ENCODE measurements at places on chromosomes 7 and 10.

GRCh38 chr10:114879541-114880158, 58.1 kb downstream of the FHIP2A start:
- no peak for DNase-seq

DNA sequence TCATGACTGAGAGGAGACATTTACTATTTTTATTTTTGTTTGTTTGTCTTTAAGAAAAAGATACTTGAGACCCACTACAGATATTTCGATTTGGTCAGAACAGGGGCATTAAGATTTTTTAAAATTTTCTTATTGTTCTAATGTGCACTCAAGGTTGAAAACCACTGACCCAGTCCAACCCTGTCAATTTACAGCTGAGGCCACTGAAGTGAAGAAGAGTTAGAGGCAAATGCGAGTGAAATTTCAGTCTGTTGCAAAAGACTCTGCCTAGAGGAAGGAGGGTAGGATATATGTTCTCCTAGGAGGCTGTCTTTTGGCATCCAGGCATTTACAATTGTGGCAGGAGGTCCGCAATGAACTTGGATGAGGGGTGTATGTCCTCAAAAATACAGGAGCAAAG, 396.3 kb downstream of the RPS24 start:
- DNase-seq: no peak

- no peak for DNase-seq
These were observed 5.4 kb downstream of the IDI1 start for GRCh38 chr10:1043532-1043995.

GRCh38 chr7:137882261-137882668, 35.5 kb upstream of the DGKI start:
- DNase-seq: no peak

GRCh38 chr10:114664127-114664526, 6.1 kb upstream of the ABLIM1 start:
- no peak for DNase-seq

GRCh38 chr10:101956117-101956516, 99.9 kb downstream of the ARMH3 start:
- DNase-seq: no peak

DNA sequence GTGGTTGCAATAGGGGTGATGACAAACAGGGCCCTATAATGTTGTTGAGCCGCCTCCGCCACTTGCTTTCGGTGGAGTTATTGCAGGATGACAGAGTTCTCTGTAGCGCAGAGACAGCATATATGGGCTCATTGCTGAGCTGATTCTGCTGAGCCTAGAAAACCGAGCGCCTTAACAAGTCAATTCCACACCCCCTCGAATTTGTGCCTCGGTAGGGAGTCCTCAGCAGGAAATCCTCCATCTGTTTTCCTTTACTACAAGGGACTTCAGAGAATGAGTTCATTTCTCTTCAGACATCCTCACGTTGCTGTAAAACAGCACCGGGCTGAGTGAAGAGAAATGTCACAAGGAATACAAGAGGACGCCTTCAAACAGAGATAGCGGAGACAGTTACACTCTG, 90.7 kb upstream of the KIAA1217 start:
- peak; percentile 54 for DNase-seq

GRCh38 chr10:117139581-117140524, 1.8 kb upstream of the VAX1 start:
- DNase-seq: no peak

DNA sequence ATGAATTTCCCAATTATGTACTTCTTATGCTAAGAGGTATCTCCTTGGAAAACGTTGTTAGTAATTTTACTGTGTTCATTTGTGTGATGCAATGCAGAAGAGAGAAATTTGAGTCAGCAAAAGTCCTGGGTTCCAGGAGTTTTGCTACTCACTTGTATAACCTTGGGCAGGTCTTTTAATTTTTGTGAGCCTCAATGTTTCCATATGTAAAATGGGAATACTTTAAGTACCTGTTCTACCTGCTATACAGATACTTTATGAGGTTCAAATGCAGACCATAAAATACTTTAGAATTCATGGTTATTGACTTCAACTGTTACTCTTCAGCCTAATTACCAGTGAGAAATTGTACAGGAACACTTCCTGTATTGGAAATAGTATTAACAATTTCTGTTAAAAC, 185.5 kb downstream of the MLLT10 start:
- no peak for DNase-seq

GRCh38 chr10:3647074-3647473, 137.9 kb downstream of the KLF6 start:
- DNase-seq: no peak

DNA sequence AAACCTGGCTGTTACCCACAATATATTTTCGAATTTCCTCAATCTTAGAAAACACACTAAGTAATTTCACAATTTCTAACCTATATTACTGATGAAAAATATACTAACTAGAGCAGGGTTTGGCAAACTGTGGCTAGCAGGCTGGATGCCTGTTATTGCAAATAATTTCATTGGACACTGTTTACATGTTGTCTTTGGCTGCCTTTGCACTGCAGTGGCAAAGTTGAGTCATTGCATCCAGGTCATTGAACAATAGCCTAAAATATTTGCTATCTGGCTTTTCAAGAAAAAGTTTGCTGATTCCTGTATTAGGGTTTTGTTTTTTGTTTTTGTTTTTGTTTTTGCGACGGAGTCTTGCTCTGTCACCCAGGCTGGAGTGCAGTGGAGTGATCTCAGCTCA, 47.2 kb downstream of the KIF11 start:
- no peak for DNase-seq

- DNase-seq: no peak
These were observed 26.6 kb downstream of the POLR3A start for GRCh38 chr10:78002541-78003288.

DNA sequence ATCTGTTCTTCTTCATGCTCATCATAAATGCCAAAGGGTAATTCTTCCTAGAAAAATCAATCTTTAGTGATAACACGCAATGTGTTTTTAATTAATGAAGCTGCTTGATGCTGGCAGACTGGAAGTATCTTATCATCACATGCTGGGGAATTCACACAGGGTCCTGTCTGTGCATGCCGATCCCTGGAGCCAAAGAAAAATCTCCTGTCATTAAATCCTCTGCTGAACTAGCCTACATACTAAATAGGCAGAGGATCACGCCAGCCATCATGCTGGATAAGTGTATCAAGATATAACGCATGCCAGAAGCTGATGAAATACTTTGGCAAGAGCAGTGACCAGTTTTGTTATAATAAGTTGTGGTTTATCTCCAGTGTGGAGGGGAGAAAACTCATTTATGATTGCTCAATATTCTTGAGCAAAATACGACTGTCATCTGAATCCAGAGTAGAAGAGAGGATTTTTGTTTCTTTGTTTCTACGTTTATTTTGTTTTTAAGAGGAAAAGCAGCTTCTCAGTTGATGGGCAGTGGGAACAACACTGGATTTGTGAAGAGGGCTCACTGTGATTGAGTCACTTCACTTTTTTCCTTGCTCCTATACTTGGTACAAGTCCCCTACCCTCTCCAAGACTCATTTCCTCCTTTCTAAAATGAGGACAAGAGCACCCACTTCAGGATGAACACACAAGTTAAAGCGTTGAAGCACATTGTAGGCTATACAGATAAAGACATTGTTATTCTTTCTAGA, 649.1 kb downstream of the TNS3 start:
- peak; percentile 12 for DNase-seq

GRCh38 chr10:83820033-83820432, 319.3 kb upstream of the GHITM start:
- DNase-seq: no peak

DNA sequence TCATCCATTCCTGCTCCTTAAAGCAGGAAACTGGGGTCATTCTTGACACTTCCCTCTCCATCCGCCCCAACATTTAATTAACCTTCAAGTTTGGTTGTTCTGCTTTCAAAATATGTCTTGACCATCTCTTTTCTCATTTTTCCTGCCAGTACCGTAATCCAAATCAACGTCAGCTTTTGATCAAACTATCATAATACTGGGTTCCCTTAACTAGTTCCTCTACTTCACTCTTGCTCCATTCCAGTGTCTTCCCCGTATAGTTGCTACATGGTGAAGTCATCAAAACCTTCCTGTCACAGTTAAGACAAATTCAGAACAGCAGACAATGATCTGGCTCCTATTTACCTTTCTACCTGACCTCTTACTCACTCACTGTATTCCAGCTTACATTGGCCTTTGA, 6.6 kb upstream of the KLF14 start:
- no peak for DNase-seq
